T-helper 2 cell (primary cell): ENCODE measurements at places on chromosomes 6 and 20.
A peak's percentile ranks its signal among the peaks of the same experiment; 100 is the strongest.

GRCh38 chr20:47330933-47331708 lies 25.4 kb downstream of the ZMYND8 start:
- DNase-seq: no peak

DNA sequence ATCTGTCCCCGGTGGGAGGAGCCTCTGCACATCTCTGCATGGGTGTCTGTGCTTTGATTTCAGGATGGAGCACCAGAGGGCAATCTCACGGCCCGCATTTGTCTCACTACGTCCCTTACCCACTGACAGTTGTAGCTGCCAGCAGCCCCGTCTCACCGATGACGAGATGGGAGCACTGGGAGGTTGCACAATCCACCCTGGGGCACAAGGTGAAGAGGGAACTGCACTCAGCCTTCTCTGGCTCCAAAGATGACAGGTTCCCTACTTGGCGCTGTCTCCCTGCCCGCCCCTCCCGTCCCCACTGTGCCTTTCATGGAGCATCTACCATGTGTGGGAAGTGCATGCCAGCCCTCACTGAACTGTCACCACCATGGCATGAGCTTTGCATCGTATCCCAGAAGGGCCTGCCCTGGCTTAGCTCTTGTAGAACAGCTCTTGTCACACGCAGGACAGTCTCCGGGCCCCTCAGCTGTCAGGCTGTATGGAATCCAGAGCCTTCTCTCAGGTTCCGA lies 99.9 kb upstream of the PMEPA1 start:
- DNase-seq: no peak

DNA sequence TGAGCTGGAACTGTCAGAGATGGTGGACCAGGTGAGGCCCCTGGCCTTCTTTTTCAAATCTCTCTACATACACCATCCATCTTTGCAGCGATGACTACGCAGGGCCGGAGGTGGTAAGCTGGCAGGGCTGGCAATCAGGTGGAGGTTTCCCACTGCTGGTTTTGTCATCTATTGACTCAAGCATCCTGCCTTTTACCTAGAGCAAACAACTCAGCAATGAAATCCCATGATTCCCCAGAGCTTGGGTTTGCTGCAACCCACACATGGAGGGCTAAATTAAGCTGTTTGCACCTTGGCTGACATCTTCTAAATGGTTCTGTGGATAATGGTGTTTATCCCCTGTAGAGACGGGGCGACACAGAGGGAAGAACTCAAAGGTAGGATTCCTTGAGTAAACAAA lies 170.2 kb downstream of the SCP2D1 start:
- no peak for DNase-seq

DNA sequence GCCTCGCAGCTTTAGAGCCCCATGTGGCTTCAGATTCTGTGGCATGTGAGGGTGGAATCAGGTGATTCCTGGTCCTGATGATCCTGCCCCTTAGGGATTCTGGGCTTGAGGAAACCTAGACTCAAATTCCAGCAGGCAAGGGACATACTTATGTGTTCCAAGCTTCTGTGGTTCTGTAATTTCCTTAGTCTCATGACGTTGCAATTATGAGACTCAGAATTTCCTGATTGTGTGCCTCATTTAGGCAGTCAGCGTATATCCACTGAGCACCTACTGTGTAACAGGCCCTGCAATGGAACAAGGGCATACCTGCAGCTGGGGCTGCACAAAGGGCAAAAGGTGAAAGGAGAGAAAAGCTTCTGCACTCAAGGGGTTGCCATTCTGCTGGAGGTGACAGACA lies 11.6 kb upstream of the BPIFB4 start:
- DNase-seq: no peak

DNA sequence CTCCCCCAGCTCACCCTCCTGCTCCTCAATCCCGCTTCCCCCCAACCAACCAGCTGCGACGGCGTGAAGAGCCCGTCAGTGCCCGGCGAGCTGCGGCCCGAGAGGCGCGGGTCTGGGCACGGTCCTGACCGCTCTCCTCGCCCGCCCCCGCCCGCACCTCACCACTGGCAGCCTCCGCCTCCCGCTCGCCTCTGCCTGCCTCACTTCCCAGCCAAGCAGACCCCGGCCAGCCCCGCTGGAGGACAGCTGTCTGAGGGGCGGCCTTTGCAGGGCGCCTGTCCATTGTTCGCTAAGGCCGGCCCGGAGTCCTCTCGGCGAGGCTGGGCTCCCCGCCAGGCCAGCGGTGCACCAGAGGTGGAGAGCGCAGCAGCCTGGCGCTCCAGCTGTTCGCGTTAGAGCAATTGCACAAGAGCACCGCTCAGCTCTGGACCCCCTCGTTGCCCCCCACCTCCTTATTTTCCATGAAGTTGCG lies 1.3 kb downstream of the SOBP start:
- DNase-seq: peak; percentile 3

GRCh38 chr6:119129148-119129967 lies 50.9 kb upstream of the FAM184A start:
- DNase-seq: peak; percentile 74

DNA sequence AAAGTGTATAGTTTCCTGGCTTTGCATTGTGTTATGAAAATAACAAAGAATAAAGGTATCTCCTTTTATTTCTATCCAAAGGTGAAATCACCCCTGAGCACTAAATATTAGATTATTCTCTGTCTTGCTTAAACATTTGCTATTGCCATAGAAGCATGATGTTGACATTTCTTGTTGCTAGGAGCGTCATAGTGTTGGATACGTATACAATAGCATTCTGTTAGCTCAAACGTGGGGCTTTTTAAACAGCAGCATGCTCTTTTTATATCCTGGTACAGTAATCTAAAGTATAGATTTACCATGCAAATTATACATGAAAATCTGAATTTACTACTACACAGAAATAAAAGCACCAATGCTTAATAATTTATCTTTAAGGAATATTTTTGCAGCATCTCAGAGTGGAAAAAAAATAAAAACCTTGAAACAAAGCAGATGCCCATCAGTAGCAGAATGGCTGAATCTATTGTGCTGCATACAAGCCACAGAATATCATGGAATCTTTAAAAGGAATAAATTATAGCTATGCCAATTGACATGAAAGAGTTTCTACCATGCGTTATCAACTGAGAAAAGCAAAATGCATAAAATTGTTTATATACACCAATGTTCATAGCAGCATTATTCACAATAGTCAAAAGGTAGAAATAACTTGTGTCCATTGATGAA lies 9.6 kb upstream of the HSF2 start:
- DNase-seq: no peak
